ENCODE measurements at places on chromosomes 16 and 17. TPM values are rescaled to one million over a fixed set of nuclear protein-coding genes. Genes with fewer than 3 reads are reported as not detected.

Gene ZNF652
- total RNA-seq = 41.8 TPM

Gene TMEM106A
- 25.4 TPM for total RNA-seq

Gene CDH1
- 0.55 TPM for total RNA-seq

Gene FBXO39
- 0.90 TPM for total RNA-seq

Gene TMEM208
- total RNA-seq = 36.5 TPM

Gene KRT39
- not detected for total RNA-seq

Gene CCL14
- 61.1 TPM for total RNA-seq

Gene WSCD1
- 3.9 TPM for total RNA-seq

Gene RDM1
- total RNA-seq = not detected

Gene PRSS22
- total RNA-seq = not detected

Gene TBC1D28
- total RNA-seq = not detected

Gene NPIPA8
- total RNA-seq = 0.93 TPM

Gene CLDN7
- 5.6 TPM for total RNA-seq

DNA sequence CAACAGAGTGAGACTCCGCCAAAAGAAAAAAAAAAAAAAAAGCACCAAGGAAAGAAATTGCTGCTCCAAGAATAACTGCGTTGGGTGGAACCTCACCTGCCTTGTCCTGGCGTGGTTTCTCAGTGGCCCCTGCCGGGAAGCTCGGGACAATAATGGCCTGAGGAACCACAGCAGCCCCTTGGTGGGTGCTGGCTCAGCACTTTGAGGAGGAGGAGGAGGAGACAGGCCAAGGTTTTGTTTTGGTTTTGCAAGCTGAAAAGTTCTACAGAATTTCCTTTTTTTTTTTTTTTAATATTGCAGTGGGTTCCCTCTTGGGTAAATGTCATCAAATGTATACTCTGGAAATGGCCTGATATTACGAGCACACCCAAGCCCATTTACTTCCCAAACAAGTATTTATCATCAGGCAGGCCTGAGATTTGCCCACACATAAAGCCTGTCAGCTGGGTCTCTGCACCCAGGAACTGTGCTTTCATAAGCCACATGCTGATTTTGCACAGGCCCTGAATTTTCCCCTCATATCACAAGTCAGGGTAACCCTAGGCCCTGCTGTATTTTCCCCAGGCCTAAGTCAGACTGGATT is 78.3 kb downstream of the SOCS1 start:
- no peak for DNase-seq

DNA sequence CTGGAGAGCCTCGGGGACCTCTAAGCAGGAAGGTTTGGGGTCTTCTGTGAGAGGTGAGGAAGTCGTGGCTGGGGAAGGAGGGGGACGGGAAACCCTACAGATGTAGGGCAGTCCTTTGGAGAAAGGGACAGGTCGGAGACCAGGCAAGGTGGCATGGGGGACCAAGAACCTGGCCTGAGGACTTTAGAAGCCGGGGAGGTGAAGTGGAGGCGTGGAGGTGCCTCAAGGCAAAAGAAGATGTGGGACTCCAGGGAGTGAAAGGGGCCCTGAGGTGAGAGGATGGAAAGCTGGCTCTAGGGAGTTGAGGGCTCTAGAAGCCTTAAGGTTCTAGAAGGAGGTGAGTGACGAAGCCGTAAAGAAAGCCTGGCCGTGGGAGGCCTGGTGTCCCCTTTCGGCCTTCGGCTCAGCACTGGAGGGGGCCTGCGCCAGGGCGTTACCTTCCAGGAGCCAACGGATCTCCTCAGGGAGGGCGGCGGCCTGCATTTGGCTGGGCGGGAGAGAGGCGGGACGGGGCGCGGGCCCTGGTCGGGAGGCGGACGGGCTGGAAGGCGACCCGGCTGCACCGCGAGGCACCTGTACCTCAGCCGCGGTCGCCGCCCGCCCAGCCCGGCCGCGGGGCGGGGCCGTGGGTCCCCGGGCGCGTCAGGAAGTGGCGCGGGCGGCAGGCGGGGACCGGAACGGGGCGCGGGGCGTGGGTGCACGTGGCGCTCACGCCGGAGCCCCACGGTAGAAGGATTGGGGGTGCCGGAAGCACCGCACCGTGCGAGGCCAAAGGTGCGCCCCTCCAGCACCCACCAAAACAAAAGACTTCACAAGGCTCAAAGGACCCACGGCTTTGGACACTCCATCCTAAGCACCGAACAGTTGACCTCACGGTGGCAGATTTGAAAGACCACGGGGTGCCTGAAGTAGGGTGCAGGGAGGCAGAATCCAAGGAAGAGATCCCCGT is at the start of gene SKAP1:
Gene SKAP1 (minus strand): TSS at position 577 of the 949 bp plus-strand sequence.
- DNase-seq = no peak

- no peak for DNase-seq
These were observed 142.4 kb upstream of the RBL2 start for GRCh38 chr16:53291757-53292392.

DNA sequence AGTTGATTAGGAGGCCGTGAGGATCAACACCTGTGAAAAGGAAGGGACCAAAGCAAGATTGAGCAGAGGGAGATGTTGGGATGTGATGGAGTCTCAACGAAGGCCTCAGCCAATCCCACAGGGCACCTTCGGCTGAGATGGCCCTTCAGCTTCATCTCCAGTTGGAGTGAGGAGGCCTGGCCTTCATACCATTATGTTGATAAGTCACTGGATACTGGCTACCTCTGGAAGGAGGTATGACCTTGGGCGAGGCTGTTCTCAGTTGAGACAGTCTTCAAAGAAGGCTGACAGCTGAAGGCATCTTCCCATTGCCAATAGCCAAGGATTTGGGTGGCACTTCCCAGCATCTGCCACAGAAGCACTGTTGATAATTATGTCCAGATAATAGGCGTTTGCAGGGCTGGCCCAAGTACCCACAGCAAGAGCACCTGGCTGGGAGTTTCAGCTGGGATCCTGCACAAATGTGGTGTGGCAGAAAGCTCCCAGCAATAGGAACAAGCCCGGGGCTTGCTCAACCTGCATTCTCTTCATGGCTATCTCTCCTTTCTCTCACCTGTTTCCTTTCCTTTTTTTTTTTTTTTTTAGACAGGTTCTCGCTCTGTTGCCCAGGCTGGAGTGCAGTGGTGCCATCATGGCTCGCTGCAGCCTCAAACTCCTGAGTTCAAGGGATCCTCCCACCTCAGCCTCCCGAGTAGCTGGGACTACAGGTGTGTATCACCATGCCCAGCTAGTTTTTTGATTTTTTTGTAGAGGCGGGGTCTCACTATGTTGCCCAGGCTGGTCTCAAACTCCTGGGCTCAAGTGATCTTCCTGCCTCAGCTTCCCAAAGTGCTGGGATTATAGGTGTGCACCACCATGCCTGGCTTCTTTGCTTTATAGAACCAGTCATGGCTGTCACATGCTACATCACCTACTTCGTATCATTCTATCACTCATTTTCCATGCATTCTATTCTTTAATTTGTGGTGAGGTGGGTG is 18.2 kb upstream of the MAP3K14 start:
- DNase-seq = peak; percentile 37

DNA sequence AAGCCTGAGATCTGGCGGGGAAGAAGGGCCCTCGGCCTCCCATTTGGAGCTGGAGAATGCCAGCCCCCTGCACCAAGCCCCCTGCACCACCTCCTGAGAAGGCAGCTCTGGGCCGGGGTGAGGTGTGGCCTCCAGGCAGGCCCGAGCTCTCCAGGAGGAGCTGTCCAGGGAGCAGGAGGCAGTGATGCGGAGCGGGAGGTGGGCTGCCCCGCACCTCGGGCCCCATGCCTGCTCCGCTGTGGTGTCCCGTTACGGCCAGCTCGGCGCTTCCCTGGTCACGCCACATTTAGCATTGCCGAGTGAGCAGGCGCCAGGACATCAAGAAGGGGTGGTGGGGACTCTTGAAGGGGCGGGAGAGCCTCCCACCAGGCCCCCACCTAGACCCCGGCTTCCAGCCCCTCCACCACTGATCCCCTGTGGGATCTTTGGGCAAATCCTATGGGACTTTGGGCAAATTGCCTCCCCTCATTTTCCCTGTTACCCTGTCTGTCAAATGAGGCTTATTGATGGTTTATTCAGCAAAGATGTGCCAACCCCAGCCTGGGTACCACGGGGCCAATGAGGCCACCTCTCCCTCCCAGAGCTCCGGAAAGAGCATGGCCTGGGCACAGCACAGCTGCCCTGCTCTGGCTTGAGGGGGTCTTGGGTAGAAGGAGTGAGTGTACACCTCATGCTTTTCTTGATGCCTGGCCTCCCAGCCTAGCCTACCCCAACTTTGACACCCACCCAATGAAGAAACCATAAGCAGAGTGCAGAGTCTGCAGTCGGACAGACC is 15.3 kb downstream of the FOXN1 start:
- no peak for DNase-seq

DNA sequence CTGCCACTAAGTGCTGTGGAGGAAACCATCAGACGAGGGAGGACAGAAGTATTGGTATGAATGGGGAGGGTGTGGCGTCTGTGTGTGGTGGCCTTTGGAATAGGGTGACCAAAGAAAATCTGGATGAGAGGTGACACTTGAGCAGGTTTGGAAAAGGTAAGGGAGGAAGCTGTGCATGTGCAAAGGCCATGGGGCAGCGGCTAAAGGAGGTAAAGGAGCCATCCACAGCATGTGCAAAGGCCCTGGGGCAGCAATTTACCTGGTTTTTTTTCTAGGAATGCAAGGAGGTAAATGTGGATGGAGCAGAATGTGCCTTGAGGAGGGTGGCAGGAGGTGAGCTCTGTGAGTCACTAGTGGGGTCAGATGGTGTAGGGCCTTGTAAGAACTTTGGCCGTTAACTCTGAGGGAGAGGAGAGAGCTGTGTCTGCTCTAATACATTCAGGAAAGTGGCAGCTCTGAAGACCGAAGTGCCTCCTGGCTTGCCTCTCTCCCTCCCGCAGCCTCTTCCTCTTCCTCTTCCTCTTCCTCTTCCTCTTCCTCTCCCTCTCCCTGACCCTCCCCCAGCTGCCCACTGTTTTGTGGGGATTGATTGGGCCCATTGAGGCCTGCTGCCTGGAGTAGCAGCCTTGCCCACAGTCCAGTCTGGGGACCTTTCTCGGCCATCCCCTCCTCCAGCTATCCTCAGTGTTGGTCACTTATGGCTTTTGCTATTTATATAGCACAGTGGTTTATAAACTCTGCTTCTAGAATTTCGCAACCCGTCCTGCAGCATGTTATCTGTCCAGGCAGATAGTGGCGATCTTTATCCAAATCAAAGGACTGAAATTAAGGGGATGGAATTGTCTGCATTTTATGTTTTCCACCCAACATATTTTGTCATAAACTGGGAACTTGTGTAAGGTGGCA is 38.7 kb downstream of the CMIP start:
- no peak for DNase-seq

GRCh38 chr16:9428355-9429005 is 337.0 kb downstream of the HAPSTR1 start:
- DNase-seq = no peak

DNA sequence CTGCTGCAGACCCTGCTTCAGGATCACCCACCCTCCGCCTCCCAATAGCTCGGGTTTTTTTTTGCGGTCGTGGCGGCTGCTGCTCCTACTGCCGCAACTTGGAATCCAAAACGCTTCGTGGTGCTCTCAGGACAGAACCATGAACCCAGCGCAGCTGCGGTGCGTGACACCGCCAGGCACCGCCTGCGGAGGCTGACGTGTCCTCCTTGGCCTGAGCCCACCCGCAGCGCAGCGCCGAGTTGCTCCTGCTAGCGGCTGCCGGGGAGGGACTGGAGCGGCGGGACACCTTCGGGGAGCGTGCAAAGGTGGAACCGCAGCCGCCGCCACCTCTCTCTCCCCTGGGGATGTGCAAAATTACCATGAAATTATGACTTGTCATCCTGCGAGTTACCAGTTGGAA is 1893.0 kb downstream of the TP53TG3F start:
- DNase-seq = no peak

DNA sequence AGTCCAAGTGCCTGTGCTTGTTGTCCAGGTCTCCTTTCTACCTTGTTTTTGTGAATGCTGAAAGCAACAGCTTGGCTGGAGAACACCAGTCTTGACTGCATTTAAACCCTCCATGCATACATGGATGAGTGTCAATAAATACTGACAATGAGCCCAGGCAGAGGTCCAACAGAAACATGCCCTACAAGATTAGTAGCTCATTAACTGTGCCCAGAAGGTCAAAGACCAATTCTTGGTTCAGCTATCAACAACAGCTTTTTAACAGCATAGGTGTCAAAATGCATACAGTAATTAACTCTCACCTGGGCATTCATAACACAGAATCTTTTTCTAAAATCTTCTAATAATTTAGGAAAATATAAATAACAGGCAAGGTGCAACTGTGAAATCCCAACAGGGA is 63.2 kb downstream of the N4BP1 start:
- DNase-seq = no peak
